ENCODE measurements at places on chromosomes 13 and 19. TPM values are rescaled to one million over a fixed set of nuclear protein-coding genes. Genes with fewer than 3 reads are reported as not detected.

Gene CEACAM3
- 0.25 TPM for total RNA-seq

Gene CGB3
- not detected for total RNA-seq

Gene TEX101
- not detected for total RNA-seq

Gene HNRNPL
- 477 TPM for total RNA-seq

Gene ELAVL3
- 0.26 TPM for total RNA-seq

Gene PLA2G4C
- 11.7 TPM for total RNA-seq

Gene ANGPTL8
- not detected for total RNA-seq

Gene C5AR2
- 0.70 TPM for total RNA-seq

Gene ZNF93
- total RNA-seq, result 3.9 TPM

Gene ZNF536
- total RNA-seq, result not detected

Gene IQCN
- 16.5 TPM for total RNA-seq

Gene HNRNPUL1
- 329 TPM for total RNA-seq

- no peak for DNase-seq
Measured at GRCh38 chr19:6707011-6707657, 13.3 kb downstream of the C3 start.

DNA sequence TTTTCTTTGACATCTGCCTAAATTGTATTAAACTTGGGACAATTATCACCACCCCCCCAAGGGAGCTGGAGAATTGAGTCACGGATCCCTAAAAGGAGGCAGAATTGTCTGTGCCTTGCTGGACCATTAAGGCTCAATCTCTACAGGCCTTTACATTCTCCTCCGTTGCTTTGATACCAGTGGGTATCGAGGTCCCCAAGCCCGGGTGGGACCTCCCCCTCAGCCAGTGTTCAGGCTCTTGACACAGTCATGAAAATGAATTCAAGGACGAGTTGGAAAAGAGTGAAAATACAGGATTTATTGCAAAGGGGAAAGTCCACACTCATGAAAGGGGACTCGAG is 5.6 kb downstream of the PPP1R15A start:
- no peak for DNase-seq

DNA sequence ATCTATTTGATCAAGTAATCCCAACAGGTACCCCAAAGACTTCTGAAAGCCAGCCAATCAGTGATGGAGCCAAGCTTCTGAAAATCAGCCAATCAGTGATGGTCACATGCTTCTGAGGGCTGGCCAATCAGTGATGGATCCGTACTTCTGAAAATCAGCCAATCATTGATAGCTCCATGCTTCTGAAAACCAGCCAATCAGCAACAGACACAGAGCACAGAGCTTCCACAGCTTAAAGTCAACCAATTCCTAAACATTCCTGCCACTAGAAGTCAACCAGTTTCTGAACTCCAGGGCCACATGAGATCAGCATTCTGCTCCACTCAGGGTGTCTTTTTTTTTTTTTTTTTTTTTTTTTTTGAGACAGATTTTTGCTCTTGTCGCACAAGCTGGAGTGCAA is 8.2 kb upstream of the HSD17B14 start:
- no peak for DNase-seq

DNA sequence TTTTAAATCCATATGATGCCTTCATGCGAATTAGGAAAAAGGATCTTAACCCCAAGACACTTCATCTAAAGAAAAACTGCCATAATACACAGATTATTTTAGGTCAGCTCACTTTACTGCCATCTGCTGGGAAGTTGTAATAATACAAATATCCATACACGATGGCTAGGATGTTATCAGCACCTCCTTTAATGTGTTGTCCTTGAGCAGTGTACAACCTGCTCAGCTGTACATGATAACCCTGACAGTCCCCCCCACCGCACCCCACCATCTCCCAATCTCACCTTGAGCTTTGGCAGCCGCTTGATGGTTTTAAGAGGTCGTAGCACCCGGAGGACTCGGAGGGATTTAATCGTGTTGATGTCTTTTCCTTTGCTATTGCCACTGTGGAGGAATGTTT is 112.2 kb downstream of the IER2 start:
- no peak for DNase-seq

GRCh38 chr19:13835791-13836723 is 40.8 kb downstream of the ZSWIM4 start:
- DNase-seq, result no peak

DNA sequence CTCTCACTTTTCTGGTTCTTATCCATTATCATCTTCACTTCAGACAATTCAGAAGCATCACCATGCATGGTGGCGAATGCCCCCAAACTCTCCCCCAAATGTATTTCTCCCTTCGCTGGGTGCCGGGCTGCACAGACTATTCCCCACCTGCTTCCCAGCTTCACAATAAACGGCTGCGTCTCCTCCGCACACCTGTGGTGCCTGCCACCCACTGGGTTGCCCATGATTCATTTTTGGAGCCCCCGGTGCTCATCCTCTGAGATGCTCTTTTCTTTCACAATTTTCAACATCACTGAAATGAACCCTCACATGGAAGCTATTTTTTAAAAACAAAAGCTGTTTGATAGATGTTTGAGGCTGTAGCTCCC is 2.8 kb upstream of the F10 start:
- DNase-seq, result no peak

DNA sequence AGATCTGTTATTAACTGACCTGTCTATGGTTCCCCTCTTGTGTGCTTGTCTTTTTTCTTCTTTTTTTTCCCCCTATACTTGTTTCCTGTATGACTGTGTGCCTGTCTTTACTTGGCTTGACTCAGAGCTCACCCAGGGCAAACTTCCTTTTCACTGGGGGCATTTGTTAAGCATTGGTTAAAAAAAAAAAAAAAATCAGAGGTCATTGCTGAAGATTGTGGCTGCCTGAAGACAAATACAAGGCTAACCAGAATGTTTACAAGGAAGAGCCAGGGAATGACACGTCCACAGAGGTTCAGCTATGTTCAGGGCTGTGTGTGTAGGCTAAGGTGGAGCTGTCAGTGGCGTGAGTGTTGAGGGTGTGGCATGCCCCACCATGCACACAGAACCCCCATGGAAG is 47.1 kb downstream of the LNX2 start:
- no peak for DNase-seq

- no peak for DNase-seq
Measured at GRCh38 chr13:40061466-40062450, 406.3 kb downstream of the COG6 start.

- no peak for DNase-seq
Measured at GRCh38 chr19:31548941-31549340, 199.7 kb upstream of the TSHZ3 start.

DNA sequence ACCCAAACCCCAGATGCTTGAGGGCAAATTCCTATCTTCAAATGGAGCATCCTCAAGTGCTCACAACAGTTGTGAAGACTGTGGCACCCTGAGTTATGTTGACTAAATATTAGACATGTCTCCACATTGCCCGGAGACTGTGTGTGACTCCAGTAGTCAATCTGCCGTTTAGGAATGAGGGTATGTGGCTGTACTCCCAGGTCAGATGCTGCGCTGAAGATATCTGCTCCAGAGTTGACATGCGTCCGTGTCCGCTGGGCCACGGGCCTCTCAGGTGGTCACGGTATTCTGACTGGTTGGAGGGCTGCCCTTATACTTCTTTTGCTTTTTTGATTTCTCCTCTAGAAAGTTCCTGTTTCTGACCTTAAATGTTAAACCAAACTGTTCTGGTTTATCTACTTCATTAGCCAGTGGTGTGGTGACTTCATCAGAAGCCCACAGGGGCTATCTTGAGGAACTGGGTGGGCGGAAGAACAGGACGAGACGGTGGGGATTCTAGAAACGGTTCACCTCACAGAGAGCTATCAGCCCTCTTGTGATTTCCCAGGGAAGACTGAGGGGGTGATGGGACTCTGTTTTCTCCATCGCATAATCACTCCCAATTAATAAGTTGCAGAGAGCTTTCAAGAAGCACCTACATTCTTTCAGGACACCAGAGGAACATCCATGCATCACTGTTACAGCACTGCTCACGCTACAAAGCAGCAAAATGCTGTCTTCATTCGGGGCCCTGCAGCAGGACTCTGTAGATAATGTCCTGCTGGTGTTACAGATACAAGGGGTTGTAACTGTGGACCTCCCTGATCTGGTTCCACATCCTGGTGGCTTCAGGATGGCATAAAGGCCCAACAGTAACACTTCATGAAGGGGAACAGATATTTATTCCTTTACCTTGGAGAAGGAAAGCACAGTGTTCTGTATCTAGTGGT is 1.3 kb upstream of the LCP1 start:
- DNase-seq, result no peak

GRCh38 chr13:50543141-50543540 is 300.4 kb downstream of the DLEU7 start:
- DNase-seq, result no peak

GRCh38 chr19:18266771-18267686 is 7.2 kb downstream of the IQCN start:
- DNase-seq, result no peak

DNA sequence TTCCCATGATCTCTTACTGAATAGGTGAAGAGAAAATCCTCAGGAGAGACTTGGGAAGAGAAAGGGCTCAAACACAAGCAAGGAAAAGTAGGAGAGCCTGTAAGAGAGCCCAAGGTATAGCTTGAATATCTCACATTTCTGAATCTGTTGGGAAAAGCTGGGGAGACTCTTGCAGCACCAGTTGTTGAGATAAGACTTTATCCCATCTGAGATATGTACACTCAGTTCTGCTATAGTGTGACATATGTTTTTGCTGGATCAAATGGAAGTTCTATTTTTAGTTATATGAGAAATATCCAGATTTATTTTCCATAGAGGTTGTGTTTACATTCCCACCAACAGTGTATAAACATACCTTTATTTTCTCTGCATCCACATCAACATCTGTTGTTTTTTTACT is 246.1 kb downstream of the NDFIP2 start:
- no peak for DNase-seq

DNA sequence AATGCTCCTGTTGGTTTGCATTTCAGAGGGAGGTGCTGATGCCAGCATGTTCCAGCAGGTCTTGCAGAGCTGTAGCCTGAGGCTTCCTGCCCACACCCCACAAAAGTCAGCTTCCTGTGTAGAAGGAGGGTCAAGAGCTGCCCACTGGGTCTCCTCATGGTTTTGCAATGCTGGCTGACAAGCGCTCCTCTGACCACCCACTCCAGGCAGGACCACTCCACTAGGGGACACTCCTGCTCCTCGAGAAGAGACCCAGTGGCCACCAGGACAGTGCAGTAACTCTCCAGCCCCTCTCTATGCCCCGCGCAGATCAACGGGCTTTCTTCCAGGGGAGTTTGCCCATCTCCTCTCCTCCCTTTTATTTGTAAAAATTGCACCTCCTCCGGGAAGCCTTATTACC is 72.9 kb upstream of the UQCRFS1 start:
- DNase-seq, result no peak

DNA sequence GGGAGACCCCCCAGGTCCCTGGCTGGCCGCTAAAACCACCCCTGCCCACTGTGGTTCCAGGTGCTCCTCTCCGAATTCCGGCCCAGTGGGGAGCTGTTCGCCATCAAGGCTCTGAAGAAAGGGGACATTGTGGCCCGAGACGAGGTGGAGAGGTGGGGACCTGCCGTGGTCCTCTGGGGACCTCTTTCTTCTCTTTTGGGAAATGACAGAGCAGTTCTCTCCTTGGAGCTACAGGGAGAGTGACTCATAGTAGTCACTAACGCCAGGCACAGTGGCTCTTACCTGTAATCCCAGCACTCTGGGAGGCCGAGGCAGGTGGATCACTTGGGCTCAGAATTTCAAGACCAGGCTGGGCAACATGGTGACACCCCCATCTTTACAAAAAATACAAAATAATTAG is 7.3 kb downstream of the PTGER1 start:
- DNase-seq, result no peak

DNA sequence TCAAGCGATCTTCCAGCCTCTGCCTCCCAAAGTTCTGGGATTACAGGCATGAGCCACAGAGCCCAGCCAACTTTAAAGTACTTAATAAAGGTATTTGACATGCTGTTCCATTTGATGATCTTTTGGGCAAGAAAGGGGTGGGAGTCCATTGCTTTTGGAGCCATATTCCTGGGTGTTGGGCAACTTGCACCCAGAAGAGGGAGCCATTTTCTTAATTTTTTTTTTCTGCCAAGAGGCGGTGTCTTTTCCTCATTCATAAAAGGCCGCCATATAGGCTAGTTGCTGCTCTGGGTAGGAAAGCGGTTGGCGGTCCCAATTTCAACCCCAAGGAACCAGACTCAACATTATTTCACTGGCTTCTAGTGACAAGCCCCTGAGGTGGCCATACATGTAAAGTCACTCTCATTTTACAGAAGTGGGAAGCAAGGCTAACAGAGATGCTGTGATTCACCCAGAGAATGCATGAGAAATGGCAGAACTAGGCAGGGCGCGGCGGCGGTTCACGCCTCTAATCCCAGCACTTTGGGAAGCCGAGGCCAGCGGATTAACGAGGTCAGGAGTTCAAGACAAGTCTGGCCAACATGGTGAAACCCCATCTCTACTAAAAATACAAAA is 139.6 kb downstream of the CACNA1A start:
- no peak for DNase-seq

Data from T-helper 17 cell (primary cell).